ENCODE measurements at places on chromosomes 4 and X.

GRCh38 chrX:29470030-29470429 is 745.3 kb upstream of the MAGEB2 start:
- no peak for DNase-seq

- peak; percentile 52 for DNase-seq
These were observed 770 bp downstream of the SMAD1 start for GRCh38 chr4:145482209-145483037.

- no peak for DNase-seq
These were observed 162.4 kb upstream of the GYPA start for GRCh38 chr4:144302704-144303536.

DNA sequence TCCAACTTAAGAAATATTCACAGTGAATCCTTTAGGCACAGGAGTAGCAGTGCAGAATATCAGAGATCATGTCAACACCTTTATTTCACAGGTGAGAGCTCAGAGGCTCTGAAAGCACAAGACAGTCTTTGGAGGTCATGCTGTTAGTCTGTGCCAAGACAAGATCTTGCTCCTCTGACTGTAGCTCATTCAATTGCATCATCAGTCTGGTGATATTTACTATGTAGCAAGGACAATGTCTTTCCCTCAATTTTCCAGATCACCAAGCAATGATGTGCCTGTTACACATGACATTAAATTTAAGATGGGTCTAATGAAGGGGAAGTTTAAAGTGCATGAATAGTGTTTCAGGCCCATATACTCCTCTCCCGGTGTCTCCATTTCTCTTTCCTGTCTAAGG is 277.5 kb downstream of the IL15 start:
- no peak for DNase-seq

DNA sequence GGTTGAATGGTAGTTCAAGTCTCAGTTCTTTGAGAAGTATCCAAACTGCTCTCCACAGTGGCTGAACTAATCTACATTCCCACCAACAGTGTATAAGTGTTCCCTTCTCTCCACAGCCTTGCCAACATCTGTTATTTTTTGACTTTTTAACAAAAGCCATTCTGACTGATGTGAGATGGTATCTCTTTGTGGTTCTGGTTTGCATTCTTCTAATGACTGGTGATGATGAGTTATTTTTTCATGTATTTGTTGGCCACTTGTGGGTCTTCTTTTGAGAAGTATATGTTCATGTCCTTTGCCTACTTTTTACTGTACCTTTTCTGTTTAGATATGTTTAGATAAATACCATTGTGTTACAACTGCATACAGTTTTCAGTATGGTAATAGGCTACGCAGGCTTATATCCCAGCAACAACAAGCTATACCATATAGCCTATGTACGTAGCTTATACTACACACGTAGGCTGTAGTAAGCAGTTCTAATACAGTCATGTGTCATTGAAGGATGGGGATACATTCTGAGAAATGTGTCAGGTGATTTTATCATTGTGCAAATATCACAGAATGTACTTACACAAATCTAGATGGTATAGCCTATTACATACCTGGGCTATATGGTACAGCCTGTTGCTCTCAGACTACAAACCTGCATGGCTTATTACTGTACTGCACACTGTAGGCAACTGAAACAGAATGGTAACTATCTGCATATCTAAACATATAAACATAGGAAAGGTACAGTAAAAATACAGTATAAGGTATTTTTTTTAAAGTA is 28.1 kb downstream of the KLHL8 start:
- DNase-seq, result no peak

GRCh38 chrX:152824841-152825374 is 5.6 kb downstream of the CETN2 start:
- no peak for DNase-seq

DNA sequence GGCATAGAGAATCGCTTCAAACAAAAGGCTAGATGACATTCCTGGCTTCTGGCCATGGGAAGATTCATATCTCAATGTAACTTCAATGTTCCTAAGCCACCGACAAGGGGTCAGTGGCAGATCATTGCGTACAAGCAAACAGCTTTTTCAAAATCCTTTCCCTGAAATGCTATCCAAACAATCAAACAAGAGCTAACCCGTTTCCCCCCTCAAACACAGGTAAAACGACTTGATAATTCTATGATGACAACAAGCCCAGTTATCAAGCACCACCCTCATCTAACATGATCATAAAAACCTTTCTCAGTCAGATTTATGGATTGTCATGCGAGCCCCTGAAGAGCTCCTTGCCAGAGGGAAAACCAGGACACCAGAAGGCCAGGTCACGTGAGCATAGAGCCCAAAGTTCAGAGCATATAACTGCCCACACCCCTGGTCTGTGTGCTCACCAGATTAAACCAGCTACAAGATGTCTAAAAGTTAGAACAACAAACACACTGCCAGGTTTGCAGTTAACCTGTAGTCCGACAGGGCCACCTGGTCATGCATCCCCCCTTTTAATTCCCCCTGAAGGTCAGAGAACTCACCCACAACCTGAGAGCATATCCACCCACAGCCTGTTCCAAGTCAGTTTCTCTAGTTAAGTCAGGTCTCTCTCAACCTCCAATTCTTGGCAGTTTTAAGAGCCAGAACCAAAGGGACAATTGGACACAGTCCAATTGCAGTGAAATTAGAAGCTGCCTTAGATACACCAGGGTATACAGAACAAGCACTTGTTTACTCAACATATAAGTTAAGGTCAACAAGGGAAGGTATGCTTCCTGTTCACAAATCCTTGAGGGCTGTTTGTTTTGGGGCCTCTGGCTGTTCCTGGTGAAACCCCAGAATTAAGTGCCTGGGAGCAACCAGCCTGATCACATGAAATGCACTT is 248.1 kb upstream of the PPARGC1A start:
- DNase-seq, result no peak

DNA sequence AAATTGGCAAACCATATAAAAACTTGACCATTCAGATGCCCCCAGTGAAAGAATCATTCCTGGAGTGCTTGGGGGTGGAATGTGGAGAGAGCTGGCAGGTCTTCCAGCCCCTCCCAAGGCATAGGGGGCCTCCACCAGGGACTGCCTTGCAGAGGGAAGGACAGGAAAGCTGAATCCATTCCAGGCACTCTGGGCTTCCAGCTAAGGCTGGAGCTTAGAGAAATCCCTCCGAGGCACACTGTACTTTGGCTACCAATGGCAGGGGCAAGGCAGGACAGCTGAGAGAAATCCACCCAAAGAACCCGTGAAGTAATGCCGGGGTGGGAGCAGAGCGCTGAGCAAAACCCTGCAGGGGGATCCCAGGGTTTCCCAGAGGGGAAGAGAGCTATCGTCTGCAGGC is 4.0 kb downstream of the CENPU start:
- no peak for DNase-seq

DNA sequence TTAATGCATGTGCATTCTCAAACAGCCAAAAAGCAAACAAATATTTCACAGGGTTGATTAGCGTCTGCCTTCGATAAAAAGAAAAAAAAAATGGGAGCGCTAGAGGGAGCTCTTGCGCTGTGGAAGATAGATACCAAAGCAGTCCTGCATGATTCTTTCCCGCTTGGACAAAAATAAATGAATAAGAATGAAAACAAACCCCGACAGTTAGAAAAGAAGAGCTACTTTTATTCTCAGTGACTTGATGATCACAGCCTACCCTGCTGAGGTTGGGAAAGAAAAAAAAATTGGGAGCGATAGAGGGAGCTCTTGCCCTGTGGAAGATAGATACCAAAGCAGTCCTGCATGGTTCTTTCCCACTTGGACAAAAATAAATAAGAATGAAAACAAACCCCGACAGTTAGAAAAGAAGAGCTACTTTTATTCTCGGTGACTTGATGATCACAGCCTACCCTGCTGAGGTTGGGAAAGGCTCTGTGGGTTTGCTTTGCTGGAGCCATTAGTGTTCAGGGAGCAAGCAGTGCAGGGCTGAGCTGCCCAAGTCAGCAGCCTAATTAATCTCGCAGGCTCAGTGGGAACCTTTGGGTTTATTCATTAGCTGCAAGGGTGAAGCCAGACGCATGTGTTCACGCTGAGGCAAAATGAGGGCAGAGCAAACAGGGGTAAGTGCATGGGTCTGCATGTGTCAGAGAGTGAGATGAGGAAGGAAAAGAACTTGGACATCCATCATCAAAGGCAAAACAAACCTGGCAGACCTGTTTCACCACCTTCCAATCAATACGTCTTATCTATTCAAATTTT is 249.3 kb upstream of the PRKX start:
- DNase-seq, result no peak

DNA sequence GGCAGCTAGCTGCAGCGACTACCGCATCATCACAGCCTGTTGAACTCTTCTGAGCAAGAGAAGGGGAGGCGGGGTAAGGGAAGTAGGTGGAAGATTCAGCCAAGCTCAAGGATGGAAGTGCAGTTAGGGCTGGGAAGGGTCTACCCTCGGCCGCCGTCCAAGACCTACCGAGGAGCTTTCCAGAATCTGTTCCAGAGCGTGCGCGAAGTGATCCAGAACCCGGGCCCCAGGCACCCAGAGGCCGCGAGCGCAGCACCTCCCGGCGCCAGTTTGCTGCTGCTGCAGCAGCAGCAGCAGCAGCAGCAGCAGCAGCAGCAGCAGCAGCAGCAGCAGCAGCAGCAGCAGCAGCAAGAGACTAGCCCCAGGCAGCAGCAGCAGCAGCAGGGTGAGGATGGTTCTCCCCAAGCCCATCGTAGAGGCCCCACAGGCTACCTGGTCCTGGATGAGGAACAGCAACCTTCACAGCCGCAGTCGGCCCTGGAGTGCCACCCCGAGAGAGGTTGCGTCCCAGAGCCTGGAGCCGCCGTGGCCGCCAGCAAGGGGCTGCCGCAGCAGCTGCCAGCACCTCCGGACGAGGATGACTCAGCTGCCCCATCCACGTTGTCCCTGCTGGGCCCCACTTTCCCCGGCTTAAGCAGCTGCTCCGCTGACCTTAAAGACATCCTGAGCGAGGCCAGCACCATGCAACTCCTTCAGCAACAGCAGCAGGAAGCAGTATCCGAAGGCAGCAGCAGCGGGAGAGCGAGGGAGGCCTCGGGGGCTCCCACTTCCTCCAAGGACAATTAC is 1.4 kb downstream of the AR start:
- no peak for DNase-seq

DNA sequence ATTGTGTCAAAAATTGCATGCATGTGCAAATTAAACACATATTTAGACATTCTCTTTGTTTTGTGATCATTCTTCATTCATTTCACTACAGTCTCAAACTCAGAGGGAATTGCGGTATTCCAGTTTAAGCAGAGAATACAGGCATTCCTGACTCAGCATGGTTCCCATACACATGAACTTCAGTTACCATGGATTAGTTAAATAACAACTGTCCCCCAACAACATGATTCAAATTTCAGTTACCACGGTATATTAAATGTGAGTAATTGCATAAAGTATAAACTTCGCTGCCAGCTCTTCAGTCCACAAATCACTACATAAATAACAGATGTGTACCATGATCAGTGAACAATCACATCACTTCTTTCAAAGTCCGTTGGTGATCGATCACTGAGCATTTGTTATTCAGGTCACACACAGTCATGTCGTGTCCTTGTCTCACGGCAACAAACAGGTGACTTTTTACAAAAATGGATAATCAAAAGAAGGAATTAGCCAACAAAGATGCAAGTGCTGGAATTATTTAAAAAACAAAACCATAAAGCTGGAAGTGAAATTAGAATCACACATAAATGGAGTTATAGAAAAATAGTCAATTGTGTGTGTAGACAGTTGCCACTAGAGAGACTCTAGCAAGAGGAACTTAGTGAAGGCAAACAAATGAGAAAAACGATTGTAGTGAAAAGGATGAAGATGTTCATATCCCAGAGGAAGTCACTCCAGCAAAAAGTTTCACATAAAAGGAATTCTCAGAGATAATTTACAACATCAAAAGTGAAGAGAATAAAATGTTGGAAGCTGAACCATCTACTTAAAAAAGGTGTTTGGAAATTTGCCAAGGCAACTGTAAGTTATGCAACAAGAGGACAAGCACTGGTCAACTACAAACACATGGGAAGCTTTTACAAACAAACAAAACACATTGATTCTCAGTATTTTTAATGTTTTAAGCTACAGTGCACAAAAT is 138.6 kb upstream of the SMARCAD1 start:
- no peak for DNase-seq

- DNase-seq, result no peak
These were observed 27.0 kb downstream of the CLCN4 start for GRCh38 chrX:10183760-10184159.

DNA sequence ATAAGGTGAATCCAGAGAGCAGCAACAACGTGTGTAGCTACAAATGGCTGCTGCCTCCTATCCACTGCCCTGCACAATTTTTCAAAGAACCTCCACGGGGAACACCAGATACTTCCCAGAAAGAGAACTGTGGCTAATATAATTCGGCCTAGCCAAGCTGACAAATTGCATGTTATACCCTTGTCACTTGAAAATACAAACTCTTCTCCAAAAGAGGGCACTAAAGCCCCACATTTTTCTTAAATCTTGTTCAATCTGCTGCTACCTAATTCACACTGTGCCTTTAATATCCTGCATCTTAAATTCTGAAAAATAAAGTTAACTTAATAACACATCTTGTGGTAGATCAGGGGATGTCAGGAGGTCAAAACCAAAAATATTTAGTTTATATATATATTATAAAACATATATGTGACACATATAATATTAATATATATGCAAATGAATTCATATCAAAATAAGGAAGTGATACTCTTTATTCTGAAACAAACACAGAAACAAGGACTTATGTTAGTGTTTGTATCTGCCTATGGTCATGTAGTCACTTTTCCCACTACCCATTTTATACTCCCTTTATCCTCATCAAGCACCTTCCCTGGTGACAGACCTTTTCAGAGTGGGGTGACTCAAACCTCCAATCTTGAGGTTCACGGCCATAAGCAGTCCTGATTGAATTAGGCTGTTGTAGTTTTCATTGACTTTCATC is 24.1 kb downstream of the CT45A1 start:
- no peak for DNase-seq

DNA sequence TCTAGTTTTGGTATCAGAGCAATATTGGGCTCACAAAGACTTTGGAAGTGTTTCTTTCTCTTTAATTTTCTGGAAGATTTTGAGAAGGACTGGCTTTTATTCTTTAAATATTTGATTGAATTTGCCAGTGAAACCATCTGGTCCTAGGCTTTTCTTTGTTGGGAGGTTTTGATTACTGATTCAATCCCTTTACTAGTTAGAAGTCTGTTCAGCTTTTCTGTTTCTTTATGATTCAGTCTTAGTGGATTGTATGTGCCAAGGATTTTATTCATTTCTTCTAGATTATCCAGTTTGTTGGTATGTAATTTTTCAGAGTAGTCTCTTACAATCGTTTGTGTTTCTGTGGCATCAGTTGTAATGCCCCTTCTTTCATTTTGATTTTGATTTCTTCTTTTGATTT is 28.6 kb downstream of the GLRB start:
- no peak for DNase-seq

GRCh38 chr4:20641976-20642375 is 58.3 kb upstream of the PACRGL start:
- DNase-seq, result no peak

- DNase-seq, result no peak
These were observed 17.1 kb upstream of the MAGEA1 start for GRCh38 chrX:153161952-153162351.

- peak; percentile 29 for DNase-seq
These were observed 2.5 kb upstream of the HTRA3 start for GRCh38 chr4:8267077-8267476.

Measured in activated CD4-positive, alpha-beta T cell treated with anti-CD3 and anti-CD28 coated beads, Interleukin-2, amount 10 ng/mL, durations not matched to agents 7 days and 5 days (primary cell).